ENCODE measurements at places on chromosomes 4 and X.

- no peak for ATAC-seq
Observed at GRCh38 chrX:1598021-1598875, 6.8 kb downstream of the AKAP17A start.

- ATAC-seq = peak; percentile 68
Observed at GRCh38 chr4:88765729-88766128, 68.1 kb upstream of the NAP1L5 start.

DNA sequence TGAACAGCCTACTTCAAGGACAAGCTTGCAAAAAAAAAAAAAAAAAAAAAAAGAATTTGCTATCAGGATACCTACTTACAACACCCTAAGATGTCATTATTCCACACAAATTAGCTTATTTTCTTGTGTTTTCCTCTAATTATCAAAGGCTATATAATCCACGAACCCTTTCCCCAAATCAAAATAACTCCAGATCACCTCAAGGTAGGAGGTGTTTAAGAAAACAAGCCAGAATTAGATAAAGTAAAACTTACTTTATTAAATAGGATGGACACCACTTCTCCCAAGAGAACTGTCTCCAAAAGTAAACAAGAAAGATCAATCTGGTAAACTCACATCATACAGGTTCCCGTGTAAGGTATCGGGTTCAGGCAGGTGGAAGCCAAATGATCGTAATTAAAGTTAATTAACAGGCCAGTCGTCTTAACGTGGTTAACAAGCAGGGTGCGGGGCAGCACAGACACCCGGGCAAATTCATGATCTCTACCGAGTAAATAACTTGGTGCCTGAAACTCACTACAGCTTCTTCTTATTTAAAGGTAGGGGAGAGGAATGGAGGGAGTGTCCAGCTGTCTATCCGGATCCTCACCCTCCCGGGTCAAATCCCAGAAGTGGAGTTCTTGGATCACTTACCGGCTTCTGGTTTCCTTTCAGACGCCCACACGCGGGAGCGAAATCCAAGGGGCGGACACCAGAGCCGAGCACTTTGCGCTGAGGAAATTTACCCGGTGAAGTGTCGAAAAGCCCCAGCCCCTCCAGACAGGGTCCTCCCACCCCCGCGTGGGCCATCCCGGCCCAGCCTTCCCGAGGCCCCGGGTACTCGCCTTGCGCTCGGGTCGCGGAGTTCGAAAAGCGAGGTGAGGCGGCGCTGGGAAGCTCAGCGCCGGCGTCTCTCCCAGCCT is 708 bp downstream of the ARAP2 start:
- peak; percentile 32 for ATAC-seq

DNA sequence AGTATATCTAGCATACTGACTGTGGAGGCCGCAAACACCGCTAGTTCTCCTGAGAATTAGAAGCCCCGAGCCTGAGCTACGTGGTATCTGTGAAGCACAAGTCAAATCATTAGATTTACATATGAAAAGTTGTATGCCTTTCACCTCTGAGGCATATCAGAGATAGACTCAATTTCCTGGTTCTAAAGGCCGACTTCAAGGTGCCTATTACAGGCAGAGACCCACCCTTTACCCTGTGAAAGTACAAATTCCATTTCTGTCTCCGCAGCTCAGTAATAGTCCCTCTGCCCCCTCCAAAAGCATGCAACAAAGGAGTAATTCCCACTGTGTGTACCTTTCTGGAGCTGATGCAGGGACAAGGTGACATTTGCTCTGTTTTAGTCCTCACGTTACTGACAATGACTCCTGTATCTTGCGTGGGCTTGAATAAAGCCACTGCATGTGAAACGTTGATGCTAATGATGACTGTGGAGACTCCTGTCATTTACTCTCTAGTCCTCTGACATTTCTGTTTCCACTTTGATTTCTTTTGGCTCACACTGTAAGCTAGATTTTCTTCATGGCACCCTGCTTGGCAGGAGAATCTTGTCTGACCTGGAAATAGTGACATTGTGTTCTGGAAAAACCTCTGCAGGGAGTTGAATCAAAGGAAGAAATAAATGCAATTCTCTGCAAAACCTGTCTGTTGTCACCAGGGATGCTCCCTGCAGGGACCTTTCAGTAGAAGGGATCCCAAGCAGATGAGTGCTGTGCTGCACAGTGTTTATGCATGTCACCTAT is 273.2 kb upstream of the EMCN start:
- ATAC-seq = no peak

DNA sequence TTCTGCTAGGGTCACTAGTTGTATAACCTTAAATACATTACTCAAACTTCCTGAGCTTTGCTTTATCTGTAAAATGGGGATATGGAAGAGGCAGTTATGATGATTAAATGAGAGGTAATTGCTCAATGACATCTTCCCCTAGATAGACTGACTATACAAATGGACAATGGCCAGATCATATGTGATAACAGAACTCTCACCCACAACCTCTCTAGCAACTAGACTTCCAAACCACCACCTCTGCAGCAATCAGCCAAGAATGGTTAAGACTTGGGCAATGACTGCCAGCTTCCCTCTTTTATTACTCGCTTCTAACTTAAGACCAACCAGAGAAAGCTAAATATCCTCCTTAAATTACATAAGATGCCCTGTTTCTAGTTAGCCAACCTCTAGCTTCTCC is 2.9 kb upstream of the SEPSECS start:
- no peak for ATAC-seq

- ATAC-seq = no peak
Observed at GRCh38 chr4:158906073-158906472, 137.2 kb downstream of the FNIP2 start.

DNA sequence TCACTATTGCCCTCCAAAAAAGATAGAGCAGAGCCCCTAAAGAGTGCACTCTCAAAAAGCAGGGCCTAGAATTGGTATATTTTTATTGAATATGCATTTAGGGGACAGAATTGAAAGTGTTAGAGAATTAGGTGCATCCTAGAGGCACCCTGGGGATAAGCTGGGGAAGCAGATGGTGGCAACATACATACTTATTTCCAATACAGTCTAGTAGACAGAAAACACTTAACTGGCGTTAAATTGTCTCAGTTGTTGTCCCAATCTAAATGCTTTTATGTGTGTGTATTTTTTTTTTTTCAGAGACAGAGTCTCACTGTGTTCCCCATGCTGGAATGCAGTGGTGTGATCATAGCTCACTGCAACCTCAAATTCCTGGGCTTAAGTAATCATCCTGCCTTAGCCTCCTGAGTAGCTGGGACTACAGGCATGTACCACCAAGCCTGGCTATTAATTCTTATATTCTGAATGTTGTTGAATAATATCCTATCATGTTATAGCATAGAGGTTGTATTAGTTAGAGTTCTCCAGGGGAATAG is 481.8 kb downstream of the GRXCR1 start:
- no peak for ATAC-seq

DNA sequence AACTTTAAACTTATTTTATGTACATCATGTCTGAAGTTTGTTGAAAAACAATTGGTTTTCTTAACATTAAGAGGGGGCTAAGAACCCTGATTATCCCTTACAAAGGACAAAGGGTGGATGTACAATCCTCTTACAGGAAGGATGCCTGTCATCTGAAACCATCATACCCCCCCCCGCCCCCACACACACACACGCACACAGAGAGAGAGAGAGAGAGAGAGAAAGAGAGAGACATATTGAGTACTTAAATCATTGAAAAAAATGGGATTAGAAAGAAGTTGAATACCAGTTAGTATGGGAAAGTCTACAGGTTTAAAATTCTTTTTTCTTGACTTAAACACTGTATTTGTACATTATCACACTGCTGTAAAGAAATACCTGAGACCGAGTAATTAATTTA is 10.9 kb upstream of the PGM2 start:
- ATAC-seq = no peak

DNA sequence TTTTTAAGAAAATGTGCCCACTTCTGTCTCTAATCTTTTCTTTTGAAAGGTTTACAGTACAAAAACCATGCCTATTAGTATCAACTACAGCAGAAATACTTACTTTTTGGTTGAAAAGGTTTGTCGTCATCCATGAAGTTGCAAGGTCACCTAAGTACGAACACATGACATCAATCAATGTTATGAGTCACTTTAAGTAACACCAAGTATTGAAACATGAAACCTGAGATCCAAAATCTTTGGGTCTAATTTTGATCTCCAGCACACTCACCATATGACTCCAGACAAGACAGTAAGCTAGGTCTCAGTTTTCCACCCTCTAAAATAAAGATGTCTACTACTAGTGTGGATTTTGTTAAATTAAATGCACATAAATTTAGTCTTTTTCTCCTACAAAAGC is 8.4 kb downstream of the ZNF280C start:
- no peak for ATAC-seq

- no peak for ATAC-seq
Observed at GRCh38 chrX:138886769-138887168, 175.3 kb upstream of the FGF13 start.

DNA sequence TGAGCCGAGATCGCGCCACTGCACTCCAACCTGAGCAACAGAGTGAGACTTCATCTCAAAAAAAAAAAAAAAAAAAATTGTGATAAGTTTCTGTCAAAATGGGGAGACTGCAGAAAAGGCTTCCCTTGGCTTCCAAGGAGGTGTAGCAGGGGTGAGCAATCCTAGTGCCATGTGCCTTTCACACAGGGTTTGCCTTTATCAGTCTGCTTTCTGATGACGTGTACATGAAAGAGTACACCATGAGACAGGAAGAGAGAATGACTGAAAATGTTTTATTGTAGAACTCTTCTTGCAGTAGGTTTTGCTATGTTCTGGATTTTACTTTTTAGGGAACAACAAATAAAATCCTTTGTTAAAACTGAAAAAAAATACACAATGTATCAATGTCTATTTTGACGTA is 23.4 kb upstream of the ZFP42 start:
- no peak for ATAC-seq

DNA sequence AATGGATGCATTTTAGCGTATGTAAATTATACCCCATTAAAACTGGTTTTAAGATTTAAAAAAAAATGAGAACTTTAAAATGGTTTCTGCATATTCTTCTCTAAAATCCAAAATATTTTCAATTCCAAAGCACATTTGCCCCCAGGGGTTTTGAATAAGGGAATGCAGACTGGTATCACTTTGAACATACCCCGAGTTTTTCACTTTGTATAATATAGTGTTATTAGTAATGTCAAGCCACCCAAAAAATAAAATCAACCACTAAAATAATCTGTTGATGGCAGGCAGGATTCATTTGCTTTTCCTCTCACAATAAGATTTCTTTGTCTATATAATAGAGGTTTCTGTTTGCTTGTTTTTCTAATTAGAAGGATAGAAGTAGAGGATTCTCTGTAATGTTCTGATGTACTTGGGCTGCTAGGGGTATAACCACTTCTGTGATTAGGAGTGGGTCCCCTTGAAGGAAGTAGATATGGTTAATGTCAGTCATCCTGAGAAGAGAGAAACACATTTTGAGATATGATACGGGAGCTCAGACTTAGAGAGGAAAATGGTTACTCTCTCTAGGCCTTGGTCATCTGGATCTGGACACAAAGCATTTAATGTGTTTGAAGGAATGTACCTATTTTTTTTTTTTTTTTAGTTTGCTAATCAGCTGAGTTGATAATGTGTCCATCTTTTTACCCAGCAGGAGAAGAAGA is 9.3 kb upstream of the LIN54 start:
- no peak for ATAC-seq

DNA sequence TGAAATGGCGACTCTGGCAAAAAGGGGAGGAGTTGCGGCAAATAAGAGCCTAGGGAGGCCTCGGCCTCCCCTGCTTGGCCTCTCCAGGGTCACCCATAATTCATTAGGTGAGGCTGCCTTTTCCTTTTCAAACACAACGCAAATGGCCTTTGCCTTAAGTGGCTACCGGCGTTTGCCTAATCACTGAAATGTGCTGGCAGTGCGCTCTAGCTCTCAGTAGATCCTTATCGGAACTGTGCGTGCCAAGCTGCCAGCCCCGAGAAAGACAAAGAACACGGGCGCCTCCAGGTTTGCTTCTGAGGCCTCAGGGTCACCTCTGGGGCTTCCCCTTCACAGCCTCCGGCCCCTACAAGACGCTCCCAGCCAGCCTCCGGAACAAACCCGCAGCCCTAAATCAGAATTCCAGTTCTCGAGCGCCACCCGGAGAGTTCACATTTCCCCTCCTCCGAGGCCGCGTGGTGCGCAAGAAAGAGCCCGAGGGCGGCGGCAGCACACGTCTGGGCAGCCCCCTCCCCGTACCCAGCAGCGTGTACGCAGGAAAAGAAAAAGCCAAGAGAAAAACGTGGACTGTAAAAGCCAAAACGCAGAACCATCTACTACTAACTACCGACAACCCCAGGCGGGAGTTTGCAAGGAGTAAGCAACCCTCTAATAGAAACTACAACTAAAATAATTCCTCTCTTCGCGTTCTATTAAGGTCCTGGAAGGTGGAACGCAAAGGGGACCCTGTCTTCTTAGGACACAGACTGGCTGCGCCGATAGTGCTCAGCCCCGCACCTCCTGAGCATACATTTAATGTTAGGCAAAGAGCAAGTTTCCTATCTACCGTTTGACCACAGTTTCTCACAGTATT is 76.5 kb upstream of the BCOR start:
- ATAC-seq = no peak

DNA sequence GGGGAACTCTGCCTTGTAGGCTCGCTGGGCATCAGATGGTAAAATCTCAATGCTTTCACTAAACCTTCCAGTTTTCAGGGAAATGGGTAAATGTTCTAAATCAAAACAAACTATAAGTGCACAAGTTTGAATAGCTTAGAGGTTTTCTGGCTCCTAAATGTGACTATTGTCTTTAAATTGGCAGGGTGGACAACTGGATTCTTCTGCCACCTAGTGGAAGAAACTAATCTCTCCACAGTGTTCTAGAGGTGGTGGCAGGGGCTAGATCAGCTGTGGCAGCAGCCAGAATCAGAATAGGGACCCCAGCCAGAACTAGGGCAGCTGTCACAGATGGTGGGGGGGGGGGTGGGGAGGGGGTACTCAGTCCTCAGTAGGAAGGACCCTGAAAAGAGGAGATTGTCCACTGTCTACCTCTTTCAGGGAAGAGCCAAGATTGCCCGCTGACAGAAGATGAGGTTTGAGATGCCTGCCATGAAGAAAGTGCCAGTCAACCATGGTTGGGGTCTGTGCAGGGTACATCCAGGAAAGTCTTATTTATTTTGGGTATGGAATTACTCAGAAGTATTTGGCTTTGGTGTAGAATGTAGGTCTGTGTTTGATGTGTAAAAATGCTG is 201.4 kb downstream of the CCNG2 start:
- no peak for ATAC-seq

DNA sequence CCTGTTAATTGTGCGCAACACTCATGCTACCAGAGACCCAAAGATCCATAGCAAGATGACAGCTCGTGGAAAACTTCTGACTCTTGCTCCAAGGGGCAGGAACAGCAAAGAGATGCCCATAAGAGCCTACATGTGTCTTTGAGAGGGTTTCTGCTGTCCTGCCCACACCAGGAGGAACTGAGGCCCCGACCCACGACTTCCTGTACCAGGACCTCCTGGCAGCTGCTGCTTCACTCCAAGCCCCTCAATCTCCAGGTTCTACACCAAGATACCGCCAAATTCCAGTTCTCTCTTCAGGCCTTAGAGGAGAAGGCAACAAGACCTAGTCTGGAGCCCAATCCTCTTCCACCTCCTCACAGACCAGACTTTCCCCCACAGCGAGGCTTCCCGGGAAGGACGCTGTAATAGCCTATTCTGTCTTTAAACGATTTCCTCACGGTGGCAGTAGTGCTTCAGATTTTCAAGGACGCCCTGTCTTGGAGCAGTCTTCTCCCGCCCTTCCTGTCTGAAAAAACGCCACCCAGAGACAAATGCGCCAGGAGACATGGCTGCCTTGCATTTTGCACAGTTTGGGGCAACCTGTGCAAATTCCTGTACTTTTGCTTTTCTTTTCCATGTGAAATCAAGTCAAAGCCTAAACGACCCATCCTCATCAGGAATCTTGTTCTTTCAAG is 230.2 kb upstream of the STK26 start:
- peak; percentile 92 for ATAC-seq
